ENCODE measurements at places on chromosomes 11 and 22.
A peak's percentile ranks its signal among the peaks of the same experiment; 100 is the strongest.

DNA sequence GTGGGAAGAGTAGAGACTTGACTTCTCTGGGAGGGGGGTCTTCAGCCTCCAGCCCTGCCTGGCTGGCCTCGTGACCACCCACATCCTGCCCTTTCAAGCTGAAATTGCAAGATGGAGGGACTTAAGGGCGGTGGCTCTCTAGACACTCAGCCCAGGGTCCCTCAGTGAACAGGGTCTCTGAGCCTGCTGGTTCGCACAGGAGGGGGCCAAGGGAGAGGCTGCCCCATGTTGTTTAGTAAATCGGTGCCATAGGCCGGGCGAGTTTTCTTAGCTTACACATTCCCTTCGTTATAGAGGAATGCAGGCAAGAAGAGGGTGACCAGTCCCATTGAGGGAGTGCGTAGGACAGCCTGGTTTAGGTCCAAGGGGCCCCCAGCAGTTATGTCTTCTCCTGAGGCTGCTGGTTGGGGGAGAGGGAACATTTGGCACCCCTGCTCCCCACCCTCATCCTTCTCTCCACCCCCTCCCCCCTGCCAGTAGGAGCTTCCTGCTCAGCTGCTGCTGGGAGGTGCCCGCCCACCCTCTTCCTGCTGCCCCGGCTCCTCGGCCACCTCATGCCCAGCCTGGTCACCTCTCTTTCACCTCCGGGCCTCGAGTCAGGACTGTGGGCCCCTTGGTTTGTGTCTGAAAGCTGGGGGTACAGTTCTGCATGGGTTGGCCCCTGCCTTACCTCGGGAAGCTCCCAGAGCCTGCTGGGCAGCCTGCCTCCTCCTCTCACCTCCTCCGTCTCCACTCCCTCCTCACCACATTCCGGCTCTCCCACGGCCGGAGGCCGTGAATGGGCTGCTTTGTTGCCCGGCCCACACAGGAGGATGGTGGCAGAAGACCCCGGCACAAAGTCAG lies 3.9 kb downstream of the FRMD8 start:
- DNase-seq: no peak

GRCh38 chr11:134413826-134414731 lies 2.0 kb upstream of the B3GAT1 start:
- DNase-seq: no peak

DNA sequence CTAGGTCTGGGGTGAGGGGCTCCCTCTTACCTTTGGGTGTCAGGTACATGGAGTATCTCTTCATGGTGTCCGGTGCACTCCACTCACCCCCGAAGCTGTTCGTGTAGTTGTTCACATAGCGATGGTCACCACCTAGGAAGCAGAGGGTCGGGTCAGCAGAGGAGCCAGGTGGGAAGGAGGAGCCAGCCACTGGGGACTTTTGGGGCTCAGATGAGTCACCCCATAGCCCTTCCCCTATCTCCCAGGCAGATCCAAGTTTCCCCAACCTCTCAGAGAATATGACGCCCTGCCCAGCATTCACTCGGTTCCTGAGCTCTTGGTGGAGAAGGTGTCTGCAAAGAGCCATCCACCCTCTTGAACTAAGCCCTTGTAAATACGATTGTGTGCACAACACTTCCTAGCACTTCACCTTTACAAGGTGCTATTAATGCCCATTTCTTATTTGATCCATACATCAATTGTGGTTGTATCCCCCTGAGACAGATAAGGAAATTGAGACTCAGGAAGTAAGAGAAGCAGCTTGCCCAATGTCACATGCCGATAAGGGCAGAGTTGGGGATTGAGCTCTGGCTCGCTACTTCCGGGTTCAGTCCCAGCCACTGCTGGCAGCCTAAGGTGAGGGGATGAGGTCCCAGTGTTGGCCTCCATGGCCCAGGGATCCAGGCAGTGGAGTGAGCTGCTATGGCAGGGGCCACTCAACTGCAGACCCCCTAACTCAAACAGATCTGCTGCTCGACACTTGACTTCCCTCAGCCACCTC lies 14.8 kb downstream of the TRIM29 start:
- no peak for DNase-seq

- no peak for DNase-seq
These were observed 1101.9 kb upstream of the TENM4 start for GRCh38 chr11:80542704-80543103.

DNA sequence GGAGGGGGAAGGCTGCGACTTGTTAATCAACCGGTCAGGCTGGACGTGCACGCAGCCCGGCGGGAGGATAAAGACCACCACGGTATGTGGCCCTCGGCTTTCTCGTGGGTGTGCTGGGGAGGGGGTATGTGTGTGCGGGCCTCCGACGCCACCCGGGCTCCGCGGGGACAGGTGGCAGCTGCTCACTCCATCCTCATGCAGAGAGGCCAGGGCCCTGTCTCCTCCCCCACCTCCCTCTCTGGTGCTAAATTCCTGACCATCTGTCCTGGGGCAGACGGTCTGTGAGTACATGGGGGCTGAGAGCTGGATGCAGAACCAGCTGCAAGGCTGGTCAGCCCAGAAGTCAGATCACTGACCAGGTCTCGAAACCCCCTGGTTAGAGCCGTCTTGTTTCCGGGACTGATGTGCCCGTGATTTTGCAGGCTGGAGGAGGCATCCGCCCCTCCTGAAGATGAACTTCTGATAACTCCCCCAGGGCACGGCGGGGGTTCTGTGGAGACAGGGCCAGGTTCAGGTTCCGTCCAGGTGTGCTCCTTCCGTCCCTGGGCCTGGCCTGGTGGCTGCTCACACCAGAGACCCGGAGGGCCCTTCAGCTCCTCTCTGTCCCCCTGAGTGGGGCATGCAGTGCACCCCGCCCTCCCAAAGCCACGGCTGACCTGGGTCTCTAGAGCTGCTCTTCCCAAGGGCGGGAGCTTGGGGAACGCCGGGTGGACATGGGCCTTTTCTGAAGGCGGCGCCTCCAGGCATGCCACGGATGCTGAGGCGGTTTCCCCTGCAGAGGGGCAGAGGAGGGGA lies 1119.7 kb downstream of the BRD1 start:
- DNase-seq: no peak

- DNase-seq: no peak
These were observed 3.3 kb upstream of the BCL9L start for GRCh38 chr11:118928870-118929500.

GRCh38 chr11:60776167-60776566 lies 9.0 kb upstream of the MS4A10 start:
- DNase-seq: no peak

GRCh38 chr11:102345904-102346303 lies 1.1 kb upstream of the BIRC2 start:
- no peak for DNase-seq

- DNase-seq: no peak
These were observed 16.7 kb downstream of the ATG2A start for GRCh38 chr11:64900263-64900678.

DNA sequence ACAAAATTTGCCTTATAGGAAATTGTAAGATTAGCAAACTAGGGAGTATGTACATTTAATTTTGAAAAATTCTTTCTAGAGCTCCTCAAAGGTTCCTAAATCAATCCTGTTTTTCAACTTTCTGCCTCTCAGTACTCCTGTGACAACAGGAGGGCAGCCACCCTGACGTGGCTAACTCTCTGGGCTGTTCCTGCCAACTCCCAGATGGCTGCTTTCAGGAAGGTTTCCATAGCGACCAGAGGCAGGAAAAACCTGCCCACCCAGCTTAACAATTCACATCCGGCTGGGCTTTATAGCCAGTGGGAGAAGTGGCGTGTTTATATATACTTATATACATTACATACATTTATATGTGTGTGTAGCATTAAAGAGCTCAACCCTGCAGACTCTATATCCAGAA lies 26.5 kb downstream of the SGSM3 start:
- DNase-seq: peak; percentile 68

DNA sequence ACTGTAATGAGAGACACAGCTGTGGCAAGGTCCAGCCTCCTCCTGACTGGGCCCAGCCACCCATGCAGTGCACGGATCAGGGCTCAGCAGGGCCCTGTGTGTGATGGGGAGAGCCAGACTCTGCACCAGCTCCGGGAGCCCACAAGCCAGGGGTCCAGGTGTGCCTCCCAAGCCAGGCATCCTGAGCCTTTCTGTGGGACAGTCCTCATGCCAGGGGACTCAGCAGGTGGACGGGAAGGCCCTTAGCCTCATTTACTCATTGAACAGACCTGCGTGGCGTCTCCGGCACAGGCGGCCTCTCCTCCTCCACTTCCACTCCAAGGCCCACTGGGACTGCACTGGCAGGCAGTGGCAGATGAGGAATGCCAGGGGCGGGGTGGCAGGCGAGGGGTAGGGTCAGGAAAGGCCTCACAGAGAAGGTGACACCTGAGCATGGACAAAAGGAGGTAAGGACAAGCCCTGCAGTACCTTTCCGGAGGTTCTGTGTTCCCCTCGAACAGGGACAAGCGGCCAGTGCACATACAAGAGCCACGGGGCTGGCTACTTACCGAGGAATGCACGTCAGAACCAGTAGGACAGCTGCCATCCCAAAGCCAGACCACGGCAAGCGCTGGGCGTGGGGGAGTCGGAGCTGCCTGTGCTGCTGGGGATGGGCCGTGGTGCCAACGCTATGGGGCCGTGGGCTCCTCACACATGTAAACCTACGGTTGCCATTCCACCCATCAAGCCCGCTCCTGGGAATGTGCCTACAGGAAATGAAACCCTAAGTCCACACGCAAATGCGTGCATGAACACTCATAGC lies 52.7 kb downstream of the IGF2 start:
- no peak for DNase-seq

DNA sequence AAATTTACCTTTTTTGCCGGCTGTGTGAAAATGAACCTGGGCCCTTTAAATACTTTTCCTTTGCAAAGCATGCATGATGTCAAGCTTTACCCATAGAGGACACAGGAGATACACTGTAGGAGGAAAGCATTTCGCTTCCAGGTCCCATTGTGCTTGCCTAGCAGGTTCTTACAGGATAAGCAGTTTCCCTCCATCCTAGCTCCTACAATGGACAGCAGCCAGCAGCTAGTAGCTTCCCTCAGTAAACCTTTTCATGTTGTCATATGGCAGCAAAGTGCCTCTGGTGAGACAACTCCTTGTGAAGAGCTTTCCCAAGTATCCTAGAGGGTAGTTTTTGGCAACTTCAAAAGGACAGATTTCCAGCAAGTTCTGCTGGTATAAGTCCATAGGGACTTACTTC lies 78.4 kb downstream of the RBFOX2 start:
- no peak for DNase-seq

GRCh38 chr11:128465946-128466705 lies 121.2 kb downstream of the ETS1 start:
- DNase-seq: no peak

GRCh38 chr11:128273736-128274135 lies 313.6 kb downstream of the ETS1 start:
- no peak for DNase-seq

GRCh38 chr22:37014415-37014806 lies 4.8 kb downstream of the TST start:
- no peak for DNase-seq

DNA sequence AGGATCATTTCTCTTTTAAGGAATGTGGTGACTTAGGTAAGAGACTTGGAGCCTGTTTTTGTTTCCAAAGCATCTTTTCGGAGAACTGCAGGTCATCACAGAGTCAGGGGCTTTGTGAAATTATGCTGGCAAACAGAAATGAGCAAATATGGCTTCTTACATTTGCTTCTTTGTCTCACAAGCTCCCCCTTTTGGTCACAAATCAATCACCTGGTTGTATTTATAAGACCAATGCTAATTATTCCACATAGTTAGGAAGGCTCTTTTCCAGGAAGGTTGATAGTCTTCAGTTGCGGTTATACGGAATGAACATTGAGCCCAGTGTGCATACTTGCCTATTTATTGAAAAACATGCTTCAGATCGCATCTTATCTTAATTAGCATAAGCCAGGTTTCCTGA lies 34.6 kb upstream of the CEP126 start:
- no peak for DNase-seq

DNA sequence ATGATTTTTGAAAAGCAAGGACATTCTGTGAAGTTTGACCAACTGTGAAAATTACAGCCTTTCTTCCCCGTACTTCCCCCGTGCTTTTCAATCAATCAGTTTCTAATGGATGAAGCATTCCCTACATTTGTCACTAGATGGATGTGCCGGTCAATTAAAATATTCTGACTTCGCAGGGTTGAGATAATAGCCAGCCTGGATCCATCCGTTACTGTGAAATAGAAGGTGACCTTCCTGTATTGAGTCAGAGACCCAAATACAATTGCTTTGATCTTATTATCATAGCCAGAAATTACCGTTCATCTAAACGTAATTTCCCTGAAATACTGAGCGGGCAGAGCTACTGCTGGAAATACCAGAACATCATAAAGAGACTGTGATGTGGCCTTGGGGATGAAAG lies 21.1 kb upstream of the PARVB start:
- no peak for DNase-seq

- DNase-seq: no peak
These were observed 121.5 kb downstream of the CNTN5 start for GRCh38 chr11:99142237-99142636.

GRCh38 chr11:10058356-10058755 lies 235.7 kb downstream of the SBF2 start:
- no peak for DNase-seq

DNA sequence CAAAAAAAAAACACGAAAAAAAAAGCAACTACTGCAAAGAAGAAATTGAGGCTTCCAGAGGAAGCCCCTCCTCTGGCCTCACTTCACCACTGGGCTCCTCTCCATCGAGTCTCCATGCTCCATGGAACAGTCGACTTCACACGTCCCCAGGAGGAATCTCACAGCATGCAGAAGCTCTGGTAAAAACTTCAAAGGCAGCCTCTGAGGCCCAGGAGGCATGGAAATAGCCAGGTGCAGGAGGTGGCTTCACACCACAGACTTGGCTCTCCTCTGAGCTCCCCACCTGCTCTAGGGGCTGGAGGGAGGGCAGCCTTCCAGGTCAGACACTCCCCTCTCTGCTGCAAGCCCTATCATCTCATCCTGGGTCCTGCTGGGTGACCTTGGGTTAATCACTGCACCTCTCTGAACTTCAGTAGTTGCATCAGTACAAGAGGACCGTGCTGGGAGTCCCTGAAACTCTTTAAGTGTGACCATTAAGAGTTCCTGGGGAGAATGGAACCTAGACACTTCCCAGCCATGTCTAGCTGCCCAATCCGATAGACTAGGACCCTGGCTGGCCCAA lies 8.2 kb downstream of the PDE2A start:
- no peak for DNase-seq

DNA sequence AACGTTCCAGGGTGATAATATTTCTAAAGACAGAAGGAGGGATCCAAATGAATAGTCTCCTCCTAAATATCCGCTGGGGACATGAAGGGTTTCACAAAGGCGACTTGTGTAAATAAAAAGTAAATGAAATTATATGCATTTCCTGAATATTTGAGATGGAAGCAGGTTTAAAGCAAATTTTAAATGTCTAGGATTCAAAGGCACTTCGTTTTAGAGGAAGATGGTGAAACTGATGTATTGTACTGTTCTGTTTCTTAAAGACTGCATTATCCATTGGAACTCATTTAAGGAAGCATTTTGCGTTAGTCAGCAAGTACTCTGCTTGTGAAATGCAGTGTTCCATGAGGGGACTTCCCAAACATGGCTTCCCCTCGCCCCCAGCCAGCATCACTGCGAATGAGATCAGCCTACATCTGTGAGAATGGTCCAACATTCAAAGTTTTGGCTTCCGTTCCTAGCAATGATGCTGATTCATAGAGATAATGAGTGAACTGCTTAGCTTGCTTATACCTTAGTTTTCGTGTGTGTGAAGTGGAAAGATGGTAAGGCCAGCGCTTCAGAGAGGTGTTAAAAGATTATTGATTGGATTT lies 1.5 kb downstream of the RAB39A start:
- no peak for DNase-seq

All from NCI-H510A (cell line).